Colonic mucosa (tissue), 4 donors: ENCODE measurements at places on chromosomes 11 and 22. TPM values are rescaled to one million over a fixed set of nuclear protein-coding genes. Genes with fewer than 3 reads are reported as not detected.

- DNase-seq = peak; percentile 14
- no peak overlapping the region for H3K4me3 ChIP-seq
- H3K36me3 ChIP-seq = no peaks in the 10 kb centered on the region
- H3K27me3 ChIP-seq = no peaks in the 10 kb centered on the region
- H3K4me1 ChIP-seq = no peaks in the 10 kb centered on the region
These were observed 523.8 kb downstream of the BRD1 start for GRCh38 chr22:49303781-49304461.

Gene DEUP1
- not detected for total RNA-seq

Gene CARD10
- 60.5 TPM for total RNA-seq

- DNase-seq = no peak
- no peak overlapping the region for H3K4me3 ChIP-seq
- no peak overlapping the region for H3K27ac ChIP-seq
- no peaks in the 10 kb centered on the region for H3K4me1 ChIP-seq
These were observed 197.2 kb upstream of the PITPNB start for GRCh38 chr22:28116219-28116673.

GRCh38 chr22:25375683-25376082 is 156.2 kb downstream of the CRYBB2 start:
- no peak overlapping the region for H3K4me3 ChIP-seq
- H3K27me3 ChIP-seq = no peaks in the 10 kb centered on the region
- H3K27ac ChIP-seq = no peak overlapping the region
- no peak for DNase-seq

Gene PDE2A
- 8.9 TPM for total RNA-seq

Gene GDPD4
- not detected for total RNA-seq

DNA sequence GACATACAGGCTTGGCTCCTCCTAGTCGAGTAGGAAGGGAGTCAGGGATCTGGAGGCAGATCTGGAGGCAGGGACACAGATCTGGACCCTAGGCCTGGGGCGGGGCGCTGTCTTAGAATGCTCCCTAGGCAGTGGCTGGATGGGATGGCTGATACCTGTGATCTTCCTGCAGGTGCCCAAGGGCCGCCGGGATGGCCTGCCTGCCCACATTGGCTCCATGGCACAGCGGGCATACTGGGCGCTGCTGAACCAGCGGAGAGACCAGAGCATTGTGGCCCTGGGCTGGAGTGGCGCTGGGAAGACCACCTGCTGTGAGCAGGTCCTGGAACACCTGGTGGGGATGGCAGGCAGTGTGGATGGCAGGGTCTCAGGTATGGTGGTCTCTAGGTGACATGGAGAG is 35.4 kb downstream of the MYO18B start:
- DNase-seq = no peak
- H3K27me3 ChIP-seq = no peaks in the 10 kb centered on the region
- no peaks in the 10 kb centered on the region for H3K36me3 ChIP-seq
- no peak overlapping the region for H3K4me3 ChIP-seq

Gene LARGE1
- total RNA-seq = 46.5 TPM

DNA sequence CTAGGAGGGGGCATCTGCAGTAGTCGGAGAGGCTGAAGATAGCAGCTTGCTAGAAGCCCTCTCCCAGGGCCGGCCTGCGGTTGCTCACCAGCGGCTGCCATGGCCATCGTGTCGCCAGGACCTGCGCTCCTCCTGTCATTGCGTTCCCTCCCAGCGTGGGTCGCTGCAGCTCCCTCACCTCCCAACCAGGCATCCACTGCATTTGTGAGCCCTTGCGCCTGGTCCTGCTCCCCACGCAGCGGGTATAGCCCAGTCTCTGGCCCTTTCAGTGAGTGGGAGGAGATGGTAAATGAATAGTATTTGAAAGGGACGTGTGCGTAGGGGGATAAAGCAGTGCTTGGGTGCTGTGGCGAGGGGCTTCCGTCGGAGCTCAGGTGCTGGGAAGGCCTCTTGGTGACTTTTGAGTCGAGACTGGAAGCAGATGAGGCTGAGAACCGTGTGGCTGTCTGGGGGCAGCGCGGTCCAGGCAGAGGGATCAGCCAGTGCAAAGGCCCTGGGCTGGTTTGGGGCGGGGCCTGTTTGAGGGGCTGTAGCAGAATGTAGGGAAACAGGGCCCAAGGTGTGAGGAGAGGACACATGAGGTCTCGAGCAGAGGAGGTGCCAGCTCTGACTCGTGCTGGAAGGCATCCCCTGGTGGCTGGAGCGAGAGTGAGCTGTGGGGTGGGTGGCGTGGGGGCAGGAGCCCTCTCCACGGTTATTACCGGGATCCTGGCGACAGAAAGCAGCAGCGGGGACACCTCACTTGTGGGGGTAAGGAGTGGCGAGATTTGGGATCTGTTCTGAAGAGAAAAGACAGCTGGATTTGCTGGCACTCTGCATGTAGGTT is 39.3 kb downstream of the LRP5 start:
- no peaks in the 10 kb centered on the region for H3K27me3 ChIP-seq
- no peak for DNase-seq
- H3K4me3 ChIP-seq = no peak overlapping the region
- no peak overlapping the region for H3K27ac ChIP-seq

Gene MS4A3
- not detected for total RNA-seq

Gene CD6
- total RNA-seq = 3.8 TPM

DNA sequence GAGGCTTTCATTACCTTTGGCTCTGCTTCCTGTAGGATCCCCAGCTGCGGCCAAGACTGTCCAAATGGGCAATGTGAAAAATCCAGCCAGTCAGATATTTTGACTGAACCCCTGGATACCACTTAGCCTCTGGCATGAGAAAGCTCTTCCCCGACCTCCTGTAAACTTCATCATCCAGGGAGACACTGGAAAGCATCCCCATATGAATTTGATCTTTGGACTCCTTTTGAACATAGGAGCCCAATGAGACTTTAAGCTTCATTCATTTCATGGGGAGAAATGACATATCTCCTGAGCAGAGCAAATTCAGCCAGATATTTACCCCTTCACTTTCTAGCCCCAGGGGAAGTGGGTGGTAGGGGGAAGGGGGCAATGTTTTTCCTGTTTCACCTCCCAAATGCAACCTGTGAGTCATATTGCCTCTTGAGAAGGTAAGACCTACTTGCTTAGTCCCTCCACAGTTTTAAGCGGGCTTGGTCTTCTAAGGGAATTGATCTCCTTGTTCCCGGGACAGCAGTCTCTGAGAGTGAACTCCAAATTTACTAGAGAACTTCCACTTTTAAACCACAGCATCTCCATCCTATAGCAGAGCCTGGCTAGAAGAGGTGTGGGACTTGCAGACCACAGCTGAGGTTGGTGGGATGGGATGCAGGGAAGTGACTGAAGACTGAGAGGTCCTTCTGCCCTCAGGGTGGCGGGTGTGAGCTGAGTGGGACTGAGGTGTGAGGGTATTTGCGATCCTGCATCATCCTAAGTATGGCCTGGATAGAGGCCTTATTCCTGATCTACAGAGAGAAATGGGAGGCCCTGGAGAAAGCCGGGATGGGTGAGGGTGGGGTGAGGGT is 20.3 kb upstream of the POU2AF1 start:
- H3K4me3 ChIP-seq = no peak overlapping the region
- H3K27me3 ChIP-seq = no peaks in the 10 kb centered on the region
- H3K27ac ChIP-seq = no peak overlapping the region
- no peak for DNase-seq
- H3K4me1 ChIP-seq = no peaks in the 10 kb centered on the region

DNA sequence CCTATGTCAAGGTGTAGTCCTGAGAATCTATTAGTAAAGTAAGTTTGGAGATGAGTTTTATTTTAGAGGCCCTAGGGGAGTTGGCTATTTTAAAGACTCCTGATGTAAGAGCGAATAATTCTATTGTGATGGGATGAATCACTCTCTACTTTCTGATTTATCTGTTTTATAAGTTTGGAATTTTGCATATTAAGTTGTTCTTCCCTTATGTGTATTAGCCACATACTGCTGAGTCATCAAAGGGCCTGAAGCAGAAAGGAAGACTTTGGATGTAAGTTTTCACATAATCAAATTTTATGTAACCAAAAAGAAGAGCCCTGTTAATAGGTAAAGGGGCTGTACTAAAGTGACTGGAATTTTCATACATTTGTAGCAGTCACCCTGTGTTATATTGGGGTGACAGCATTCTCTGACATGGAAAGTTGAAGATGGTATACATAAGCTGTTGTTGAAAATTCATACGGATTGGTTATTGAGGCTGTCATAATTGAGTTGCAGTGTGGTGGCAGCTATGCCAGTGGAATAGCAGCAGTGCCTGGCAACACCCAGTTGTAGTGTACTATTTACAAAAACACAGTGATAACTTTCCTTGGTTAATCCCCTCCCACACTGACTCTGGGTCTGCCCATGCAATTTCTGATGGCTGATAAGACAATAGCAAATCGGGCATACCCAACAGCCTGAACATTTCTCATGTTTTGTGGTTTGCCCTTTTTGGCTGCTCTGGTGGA is 90.6 kb upstream of the NTM start:
- H3K27me3 ChIP-seq = no peaks in the 10 kb centered on the region
- H3K4me3 ChIP-seq = no peak overlapping the region
- no peak overlapping the region for H3K27ac ChIP-seq

Gene ACTN3
- total RNA-seq = 0.11 TPM

GRCh38 chr11:8871171-8871775 is 39.7 kb upstream of the AKIP1 start:
- H3K36me3 ChIP-seq = no peaks in the 10 kb centered on the region
- peak overlapping the region; percentile 89 for H3K4me3 ChIP-seq
- H3K27ac ChIP-seq = peak overlapping the region; percentile 80
- no peaks in the 10 kb centered on the region for H3K4me1 ChIP-seq

DNA sequence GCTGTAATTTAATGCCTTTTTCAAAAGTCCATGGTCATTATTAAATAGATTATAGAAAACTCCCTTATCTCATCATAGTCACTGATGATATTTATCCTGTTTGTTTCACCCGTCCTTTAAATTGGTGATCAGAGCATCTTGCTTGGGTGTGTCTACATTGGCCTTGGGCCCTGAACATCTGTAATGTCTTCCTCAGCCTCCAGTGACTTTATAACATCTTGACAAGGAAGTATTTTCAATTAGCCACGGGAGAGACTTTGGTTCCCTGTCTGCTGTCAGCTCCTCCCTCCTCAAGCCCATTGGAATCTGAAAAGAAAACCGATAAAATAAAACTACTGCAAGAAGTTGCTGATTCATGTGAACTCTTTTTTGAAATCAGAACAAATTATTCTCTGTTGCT is 116.9 kb upstream of the TTC12 start:
- H3K27ac ChIP-seq = no peak overlapping the region
- no peak overlapping the region for H3K4me3 ChIP-seq
- H3K27me3 ChIP-seq = no peaks in the 10 kb centered on the region
- DNase-seq = no peak
- H3K4me1 ChIP-seq = no peaks in the 10 kb centered on the region
- no peaks in the 10 kb centered on the region for H3K36me3 ChIP-seq

GRCh38 chr11:69915501-69916250 is 96.5 kb upstream of the FGF3 start:
- H3K36me3 ChIP-seq = no peaks in the 10 kb centered on the region
- peak; percentile 87 for DNase-seq
- no peaks in the 10 kb centered on the region for H3K27me3 ChIP-seq
- H3K4me3 ChIP-seq = no peak overlapping the region
- H3K4me1 ChIP-seq = no peaks in the 10 kb centered on the region

Gene TMEM86A
- total RNA-seq = 1.4 TPM

GRCh38 chr11:12728417-12728816 is 54.2 kb downstream of the TEAD1 start:
- H3K4me3 ChIP-seq = no peak overlapping the region
- DNase-seq = no peak
- H3K27ac ChIP-seq = no peak overlapping the region

Gene POU2AF3
- 7.9 TPM for total RNA-seq

- H3K27me3 ChIP-seq = no peaks in the 10 kb centered on the region
- no peaks in the 10 kb centered on the region for H3K36me3 ChIP-seq
- no peak for DNase-seq
- no peak overlapping the region for H3K4me3 ChIP-seq
- H3K27ac ChIP-seq = no peak overlapping the region
These were observed 10.2 kb upstream of the WEE1 start for GRCh38 chr11:9563196-9563730.

DNA sequence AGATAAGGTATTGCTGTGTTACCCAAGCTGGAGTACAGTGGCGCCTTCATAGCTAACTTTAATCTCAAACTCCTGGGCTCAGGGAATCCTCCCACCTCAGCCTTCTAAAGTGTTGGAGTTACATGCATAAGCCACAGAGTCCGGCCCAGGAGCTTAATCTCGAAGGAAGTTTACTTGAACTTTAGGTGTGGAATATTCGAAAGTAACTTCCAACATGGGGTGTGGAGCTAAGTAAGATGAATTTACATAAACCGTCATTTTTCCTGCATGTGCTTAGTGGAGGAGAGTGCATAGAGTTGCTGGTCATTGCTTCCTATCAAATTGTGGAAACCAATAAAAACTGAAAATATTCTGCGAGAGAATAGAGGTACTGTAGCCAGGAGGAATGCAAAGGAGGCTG is 1.5 kb downstream of the ATG13 start:
- no peaks in the 10 kb centered on the region for H3K36me3 ChIP-seq
- peaks cover 10% of the 10 kb centered on the region for H3K4me1 ChIP-seq

- peaks cover 7% of the 10 kb centered on the region for H3K4me1 ChIP-seq
- H3K27ac ChIP-seq = peak overlapping the region; percentile 82
- H3K36me3 ChIP-seq = no peaks in the 10 kb centered on the region
These were observed 1.0 kb upstream of the LRFN4 start for GRCh38 chr11:66855574-66856495.

DNA sequence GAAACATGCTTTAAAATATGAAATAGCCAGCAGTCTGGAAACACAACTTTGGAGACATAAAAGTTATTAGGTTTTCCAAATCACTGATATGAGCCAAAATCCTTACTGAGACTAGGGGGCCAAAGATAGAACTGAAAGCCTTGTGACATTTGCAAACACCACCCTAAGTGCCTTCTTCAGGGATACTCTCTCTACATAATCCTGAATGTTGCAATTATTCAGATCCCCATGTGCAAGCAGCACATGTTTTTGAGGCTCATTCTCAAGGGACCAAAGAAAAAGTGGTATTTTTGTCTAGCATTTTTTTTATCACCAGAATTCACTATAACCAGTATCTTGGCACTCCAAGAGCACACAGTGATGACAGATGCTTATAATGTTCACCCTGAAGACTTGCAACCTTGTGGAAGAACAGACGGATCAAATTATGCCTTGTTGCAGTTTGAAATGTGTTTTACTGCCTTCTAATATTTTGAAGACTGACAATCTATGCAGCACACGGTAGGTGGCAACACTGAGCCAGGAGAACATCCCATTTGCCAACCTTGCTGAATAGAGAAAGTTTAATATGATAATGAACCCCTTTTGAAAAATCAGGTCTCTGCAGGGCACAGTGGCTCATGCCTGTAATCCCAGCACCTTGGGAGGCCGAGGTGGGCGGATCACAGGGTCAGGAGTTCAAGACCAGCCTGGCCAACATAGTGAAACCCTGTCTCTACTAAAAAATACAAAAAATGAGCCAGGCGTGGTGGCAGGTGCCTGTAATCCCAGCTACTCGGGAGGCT is 78.5 kb downstream of the PLEKHA7 start:
- no peaks in the 10 kb centered on the region for H3K36me3 ChIP-seq
- H3K4me3 ChIP-seq = no peak overlapping the region
- DNase-seq = no peak
- no peaks in the 10 kb centered on the region for H3K4me1 ChIP-seq
